ENCODE measurements at places on chromosomes 16 and 17.

- no peak for DNase-seq
Observed at GRCh38 chr17:17884391-17885357, 47.9 kb upstream of the SREBF1 start.

DNA sequence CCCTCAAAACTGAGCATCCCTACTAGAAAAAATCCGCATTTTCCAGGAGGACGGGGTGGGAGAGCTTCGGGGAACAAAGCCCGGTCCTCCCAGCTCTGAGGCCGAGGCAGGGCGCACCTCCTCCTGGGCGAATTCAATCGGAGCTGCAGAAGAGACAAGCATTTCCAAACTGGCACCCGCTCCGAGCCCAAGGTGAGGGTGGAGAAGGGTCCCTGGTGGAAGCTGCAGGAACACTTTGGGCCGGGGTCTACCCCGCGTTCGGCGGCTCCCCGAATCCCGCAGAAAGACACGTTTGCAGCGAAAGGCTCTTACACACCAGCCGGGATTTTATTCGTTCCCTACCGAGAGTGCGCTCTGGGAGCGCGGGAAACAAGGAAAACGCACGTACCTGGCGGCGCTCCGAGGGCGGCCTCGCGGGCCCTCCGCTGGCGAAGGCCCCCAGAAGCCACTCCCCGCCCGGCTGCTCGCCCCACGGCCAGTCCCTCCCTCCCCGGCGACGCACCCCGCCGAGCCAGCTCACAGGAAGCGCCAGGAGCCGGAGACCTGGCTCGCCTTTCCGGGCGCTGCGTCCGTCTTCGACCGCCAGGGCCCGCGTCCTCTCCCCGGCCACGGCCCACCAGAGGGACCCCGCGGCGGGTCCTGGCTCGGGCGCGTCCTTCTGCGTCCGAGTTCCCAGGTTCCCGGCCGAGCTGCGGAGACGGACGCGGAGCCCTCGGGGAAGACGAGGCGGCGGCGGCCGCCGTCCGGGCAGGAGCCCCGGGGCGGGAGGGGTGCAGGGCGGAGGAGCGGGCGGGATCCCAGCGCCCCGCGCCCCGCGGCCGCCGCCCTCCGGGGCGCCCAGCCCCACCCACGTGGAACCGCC is 49.8 kb upstream of the BAHCC1 start:
- DNase-seq = peak; percentile 26

DNA sequence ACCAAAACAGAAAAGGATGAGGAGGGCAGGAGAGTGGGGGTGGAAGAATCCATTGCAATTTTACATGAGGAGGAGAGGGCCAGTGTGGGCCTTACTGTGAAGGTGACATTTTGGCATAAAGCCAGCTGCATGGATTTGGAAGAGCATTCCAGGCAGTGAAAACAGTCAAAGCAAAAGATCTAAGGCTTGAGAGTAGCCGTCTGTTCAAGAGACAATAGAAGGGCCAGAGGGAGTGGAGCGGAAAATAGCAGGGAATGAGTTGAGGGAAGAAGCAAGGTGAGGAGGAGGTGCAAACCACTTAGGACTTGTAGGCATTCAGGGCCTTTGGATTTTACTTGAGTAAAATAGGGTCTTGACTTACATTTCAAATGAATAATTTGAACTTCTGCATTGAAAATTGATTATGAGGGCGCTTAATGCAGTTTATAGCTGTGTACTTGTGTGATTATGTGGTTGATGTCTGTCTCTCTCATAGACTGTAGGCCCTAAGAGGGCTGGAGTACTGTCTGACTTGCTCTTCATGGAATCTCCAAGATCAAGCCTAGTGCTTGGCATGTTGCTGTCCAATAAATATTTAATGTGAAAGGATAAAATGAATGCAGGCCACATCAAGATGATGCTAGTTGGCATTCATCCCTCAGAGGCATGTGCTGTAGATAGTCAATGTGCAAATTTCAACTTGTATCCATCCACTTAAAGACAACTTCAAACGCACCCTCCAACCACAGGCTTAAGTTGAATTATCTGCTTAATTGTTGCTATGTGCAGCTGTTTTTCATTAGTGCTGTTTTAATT is 772.1 kb upstream of the RBFOX1 start:
- no peak for DNase-seq

GRCh38 chr16:74951206-74951605 is 33.7 kb downstream of the WDR59 start:
- no peak for DNase-seq

DNA sequence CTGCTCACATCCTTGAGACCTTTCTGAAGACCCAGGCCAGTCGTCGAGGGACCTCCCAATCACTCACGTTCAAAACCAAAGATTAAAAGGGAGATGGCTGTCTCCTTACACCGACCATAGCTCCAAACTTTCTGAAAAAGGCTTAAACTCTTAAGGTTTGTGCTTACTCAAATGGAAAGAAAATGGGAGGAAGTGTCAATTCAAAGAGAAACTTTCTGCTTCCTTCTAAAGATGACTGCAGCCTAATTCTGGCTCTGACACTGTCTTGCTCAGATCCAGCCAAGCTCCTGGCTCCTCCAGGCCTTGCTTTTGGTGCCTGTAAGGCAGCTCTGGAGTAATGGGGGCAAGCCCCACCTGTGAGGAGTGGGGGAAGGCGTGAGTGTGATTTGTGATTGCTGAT is 54.9 kb upstream of the WSB1 start:
- DNase-seq = no peak

GRCh38 chr17:35795007-35795870 is at the start of gene MMP28:
Gene MMP28, minus strand, starts transcription at chr17:35795641. Its CDS starts 264 bp downstream, at chr17:35795377.
- no peak for DNase-seq

DNA sequence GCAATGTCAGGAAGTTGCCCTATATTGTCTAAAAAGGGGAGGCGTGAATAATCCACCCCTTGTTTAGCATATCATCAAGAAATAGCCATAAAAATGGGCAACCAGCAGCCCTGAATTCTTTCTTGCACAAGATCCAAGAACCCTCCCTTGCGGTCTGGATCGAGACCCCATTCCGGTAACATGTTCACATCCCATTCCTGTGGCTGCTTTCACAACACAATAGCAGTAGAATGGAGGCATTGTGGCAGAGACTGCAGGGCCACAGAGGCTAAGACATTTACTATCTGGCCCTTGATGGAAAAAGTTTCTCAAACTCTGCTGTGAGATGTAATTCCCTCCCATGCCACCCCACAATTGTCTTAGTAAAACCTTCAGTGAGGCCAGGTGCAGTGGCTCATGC is 73.2 kb downstream of the RMI2 start:
- DNase-seq = no peak

- no peak for DNase-seq
Observed at GRCh38 chr16:9996221-9996620, 186.0 kb downstream of the GRIN2A start.

DNA sequence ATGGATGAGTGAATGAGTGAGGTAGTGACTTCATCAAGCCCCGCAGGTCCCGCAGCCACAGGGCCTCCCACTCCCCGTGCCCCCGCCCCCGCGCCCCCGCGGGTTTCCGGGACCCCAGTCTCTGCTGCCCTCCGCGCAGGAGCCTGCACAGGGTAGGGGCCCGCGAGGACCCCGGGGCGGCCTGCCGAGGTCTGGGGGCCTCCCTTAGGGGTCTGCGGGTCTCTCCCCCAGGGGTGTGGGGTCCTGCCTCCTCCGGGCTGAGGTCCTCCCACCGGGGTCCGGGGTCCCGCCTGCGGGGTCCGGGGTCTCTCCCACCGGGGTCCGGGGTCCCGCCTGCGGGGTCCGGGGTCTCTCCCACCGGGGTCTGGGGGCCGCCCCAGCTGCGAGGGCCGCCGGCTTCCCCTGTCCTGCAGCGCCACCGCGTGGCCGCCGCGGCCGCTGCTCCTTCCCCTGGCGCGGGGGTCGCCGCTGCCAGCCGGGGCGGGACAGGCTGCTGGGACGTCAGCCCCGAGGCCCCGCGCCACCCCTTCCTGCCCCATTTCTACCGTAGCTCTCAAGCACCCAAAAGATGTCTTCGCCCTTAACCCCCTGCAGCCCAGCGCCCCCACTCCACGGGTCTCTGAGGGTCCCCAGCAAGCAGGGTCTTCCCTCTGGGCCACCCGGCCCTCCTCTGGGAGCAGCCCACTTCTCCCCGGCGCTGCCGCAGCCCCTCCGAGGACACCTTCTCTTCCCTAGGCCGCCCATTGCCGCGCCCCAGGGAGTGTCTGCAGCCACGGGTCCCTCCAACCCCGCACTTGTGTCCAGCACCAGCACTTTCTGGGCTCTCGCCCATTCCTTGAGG is 10.4 kb upstream of the CHMP6 start:
- no peak for DNase-seq

- no peak for DNase-seq
Observed at GRCh38 chr16:31413381-31413780, 14.8 kb downstream of the COX6A2 start.

DNA sequence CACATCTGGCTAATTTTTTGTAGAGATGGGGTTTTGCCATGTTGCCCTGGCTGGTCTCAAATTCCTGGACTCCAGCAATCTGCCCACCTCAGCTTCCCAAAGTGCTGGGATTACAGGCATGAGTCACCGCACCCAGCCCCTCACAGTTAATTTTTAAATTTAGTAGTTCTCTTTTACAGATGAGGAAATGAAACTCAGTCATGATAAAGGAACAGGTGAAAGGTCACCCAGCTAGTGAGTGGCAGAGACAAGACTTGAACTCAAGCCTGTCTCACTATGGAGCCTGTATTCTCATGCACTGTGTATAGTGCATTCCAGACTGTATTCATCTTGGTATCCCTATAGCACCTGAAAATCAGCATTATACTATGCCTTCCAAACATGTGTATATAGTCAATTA is 77.1 kb upstream of the WSB1 start:
- DNase-seq = no peak

DNA sequence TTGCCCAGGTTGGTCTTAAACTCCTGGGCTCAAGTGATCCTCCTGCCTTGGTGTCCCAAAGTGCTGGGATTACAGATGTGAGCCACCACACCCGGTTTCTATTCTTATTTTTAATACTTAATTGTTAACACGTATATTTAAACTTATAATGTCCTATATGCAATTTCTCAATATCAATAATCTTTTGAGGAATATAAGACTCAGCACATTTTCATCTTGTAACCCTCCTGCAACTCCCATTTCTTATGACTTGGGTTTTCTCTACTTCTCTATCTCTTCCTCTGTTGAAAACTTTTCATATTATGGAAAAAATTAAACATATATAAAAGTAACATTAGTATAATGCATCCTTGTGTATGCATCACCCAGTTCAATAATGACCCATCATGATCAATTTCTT is 150.7 kb downstream of the PRKCB start:
- no peak for DNase-seq

GRCh38 chr17:7323731-7324437 is 5.3 kb downstream of the NEURL4 start:
- DNase-seq = peak; percentile 36

DNA sequence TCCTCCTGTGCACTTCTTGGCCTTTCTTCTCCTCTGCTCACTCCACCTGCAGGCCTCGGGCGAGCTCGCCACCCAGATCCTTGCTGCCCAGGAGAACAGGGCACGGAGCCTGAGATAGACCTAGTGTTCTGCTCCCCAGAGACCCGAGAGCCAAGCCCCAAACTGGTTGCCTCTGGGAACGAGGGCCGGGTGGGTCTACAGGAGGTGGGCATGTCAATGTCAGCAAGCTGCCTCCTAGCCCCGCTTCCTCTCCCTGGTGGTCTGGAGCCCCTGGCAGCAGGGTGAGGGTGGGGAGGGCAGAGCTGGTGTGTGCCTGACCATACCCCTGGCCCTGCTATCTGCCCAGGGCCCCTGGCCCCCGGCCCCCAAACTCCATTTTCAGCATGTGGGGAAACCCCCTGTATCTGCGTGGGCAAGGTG is 841 bp upstream of the NDRG4 start:
- DNase-seq = no peak

GRCh38 chr17:8658810-8659209 is 28.3 kb upstream of the MYH10 start:
- no peak for DNase-seq

DNA sequence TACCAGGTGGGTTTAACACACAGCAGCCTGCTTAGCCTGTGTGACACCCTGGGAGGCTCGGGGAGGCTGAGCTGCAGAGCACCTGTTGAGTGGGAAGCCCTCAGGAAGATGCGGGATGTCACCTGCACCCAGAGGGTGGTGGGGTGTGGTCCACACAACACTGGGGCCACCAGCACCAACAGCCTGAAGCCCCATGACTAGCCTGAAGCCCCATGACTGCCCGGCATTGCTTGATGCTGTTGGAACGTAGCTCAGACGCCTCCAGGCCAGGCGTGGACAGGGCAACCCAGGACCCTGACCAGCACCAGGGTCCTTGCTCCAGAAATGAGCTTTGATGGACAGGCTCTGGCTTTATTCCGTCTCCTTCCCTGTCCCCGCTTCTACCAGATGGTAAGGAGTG is 76.3 kb upstream of the ZNF469 start:
- DNase-seq = no peak

GRCh38 chr17:53560953-53561352 is 261.8 kb upstream of the KIF2B start:
- DNase-seq = no peak

- DNase-seq = no peak
Observed at GRCh38 chr16:53911513-53911912, 207.6 kb downstream of the FTO start.

- DNase-seq = no peak
Observed at GRCh38 chr16:54462151-54462651, 175.6 kb upstream of the IRX3 start.

DNA sequence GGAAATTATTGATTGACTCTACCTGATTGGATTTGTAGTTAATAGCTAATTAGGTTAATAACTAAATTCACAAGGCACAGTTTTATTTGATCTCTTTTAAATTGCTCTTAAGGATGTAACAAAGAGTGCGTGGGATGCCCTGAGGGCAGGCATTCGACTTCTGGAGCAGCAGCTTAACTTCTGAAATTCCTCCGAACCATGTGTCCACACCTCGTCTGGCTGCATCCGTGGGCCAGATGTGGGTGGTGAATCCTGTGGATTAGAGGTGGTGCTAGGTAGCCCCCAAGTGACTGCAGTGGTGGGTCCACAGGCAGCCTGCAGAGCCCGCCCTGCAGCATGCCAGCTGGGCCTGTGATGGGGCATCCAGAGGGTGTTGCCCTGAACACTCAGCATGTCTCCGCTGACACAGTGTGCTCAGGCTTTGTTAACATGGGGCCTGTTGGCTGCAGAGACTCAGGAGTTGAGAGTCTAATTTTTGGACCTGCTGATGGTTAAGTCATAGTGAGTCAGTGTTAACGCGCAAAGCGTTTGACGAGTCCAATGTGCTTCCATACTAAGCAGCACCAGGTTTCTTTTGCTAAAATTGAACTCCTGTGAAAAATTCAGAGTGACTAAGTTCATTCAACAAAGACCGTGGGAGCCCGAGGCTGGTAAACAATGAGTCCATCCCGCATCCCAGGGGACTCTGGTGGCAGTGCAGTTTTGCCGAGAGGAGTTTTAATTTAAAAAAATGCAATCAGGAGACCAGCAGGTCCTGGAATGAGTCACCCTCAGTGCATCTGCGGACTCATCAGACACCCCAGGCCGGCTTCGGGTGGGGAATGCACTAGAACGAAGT is 3.8 kb upstream of the NPB start:
- DNase-seq = no peak

GRCh38 chr17:35291802-35292201 is 48.9 kb downstream of the SLFN5 start:
- DNase-seq = no peak

DNA sequence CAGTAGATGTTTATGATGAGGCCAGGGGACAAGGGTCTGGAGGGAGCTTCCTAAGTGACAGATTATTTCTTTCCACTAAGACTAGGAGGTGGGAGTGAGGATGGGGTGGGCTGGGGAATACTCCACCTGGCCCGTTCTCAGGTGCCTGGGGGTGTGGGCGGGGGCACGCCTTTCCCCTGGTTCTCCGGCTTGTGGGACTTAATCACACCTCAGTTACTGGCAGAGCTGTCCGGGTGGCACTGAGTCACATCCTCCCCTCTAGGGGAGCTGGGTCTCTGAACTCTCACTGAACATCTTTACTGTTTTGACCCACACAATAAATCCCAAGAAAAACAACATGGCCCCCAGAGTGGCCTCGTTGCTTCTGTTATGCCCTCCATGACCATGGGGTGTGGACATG is 332.8 kb downstream of the MAF start:
- DNase-seq = no peak
